Activated effector memory CD4-positive, alpha-beta T cell treated with Interleukin-2 at 50 U/mL for 16 hours (primary cell): ENCODE measurements at places on chromosomes 5 and 9.

DNA sequence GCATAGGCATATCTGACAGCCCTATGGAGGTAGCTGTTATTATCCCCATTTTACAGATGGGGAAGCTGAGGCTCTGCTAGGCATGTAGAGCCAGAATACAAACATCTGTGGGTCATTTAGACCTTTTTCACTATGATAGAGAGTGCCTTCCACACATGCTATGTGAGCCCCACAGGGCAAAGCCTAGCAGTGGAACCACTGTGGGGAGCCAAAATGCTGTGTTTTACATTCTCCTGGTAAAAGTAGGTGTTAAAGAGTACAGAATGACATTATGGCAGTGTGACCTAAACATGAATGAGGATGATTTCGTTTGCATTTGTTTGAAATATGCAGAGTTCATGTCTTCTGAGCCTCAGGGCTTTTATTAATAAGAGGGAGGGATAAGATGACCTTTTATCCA lies 265.2 kb downstream of the MAST4 start:
- DNase-seq = no peak

- DNase-seq = no peak
Measured at GRCh38 chr9:112328545-112328944, 4.9 kb downstream of the PTBP3 start.

DNA sequence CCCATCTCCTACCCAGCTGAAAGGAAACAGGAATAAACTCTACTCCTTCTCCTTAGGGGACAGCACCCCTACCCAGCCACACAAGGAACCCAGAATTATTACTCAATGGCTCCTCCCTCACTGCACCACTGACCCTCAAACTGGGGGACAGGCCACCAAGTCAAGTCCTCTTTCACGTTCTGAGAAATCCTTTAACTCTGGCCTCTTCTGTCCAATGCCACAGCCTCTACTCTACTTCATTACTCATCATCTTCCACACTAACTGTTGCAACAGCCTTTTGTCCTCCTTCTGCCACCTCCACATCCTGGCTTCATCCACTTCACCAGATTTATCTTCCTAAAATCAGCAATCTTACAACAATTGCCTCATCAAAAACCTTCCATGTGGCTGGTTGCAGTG lies 6.8 kb downstream of the TTC39B start:
- no peak for DNase-seq

GRCh38 chr9:79447762-79448161 lies 124.0 kb upstream of the TLE4 start:
- no peak for DNase-seq

GRCh38 chr9:68704814-68705530 lies at the start of gene PIP5K1B:
Gene PIP5K1B, plus strand, starts transcription at chr9:68705240. Its CDS starts 117,375 bp downstream, at chr9:68822615.
- no peak for DNase-seq

DNA sequence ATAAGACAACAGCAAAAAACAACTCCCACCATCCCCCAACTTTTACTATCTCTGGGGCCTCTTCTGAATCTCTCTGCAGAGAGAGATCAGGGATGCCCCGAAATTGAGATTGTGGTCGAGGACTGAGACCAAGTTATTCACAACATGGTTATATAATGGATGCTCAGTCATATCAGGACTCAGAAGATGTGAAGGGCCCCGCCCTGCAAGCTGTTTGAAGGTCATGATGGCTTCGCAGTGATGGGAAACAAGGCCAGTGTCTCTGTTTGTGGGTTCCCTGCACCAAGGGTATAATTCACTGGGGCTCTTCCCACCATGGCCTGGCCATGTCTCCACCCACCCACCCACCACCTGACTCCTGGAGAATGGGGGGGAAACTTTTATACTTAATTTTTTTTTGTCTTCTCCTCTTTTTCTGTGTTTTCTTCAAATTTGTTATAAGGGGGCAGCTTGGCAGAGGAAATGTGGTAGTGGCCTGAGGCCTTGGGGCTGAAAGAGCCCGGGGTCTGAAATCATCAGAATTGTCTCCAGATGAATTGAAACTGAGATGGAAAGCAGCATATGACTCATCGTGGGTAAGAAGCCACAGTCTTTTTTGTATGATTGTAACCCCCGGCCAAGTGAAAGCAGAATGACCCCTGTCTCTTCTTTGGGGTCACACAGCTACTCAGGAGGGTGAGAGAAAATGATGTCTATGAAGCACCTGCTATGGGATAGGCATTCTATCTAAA lies 15.0 kb upstream of the TEX48 start:
- DNase-seq = peak; percentile 35

GRCh38 chr9:125867751-125868415 lies 120.7 kb downstream of the PBX3 start:
- no peak for DNase-seq

- no peak for DNase-seq
Measured at GRCh38 chr5:179230061-179230461, 115.2 kb downstream of the ADAMTS2 start.

- no peak for DNase-seq
Measured at GRCh38 chr9:71944754-71945375, 33.4 kb downstream of the C9orf85 start.

DNA sequence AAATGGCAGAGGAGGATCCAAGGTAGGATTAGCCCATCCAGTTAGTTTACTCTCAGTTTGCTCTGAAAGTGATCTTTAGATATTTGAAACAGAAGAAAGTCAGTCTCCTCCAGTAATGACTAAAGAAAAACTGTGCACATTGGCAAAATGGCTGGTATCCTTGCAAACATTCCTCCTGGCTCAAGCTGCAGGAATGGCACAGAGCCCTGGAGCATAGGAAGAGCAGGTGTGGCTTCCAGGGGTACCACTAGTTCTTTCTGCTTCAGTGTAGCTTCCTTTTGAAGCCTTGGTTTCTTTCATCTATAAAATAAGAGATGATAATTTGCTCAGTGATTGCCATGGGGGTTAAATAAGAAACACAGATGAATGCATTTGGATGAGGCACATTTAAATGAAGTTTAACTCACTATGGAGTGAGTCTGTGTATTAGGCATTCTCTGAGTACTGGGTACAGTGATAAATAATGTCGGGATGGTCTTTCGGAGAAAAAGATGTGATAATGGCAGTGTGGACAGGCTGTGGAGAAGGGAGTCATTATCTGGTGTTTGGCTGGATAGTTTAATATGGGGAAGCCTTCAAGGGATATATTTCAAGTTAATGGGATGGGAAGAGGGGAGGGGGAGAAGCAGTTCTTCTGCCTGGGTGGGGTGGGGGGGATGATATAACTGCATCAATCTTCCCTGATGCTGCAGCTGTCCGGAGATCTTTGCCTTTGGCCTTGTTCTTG lies 217.3 kb upstream of the KLF4 start:
- DNase-seq = no peak

DNA sequence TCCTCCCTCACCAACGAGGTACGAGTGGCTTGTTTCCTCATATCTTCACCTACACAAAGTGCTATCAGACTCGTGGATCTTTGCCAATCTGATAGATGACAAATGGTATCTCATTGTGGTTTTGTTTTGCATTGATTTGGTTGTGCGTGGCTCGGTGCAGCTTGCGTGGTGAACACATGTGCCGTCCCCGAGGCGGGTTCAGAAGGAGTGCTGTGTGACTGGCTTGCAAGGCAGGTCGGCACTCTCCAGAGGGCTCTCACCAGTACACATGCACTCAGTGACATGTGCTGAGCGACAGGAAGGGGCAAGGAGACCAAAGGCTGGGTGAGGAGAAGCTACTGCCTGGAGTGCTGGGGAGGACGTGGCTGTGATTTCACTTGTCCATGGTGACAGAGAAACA lies 95.3 kb upstream of the PITX1 start:
- DNase-seq = no peak

- no peak for DNase-seq
Measured at GRCh38 chr5:169590602-169591001, 7.0 kb downstream of the SPDL1 start.

GRCh38 chr5:15796096-15796495 lies 296.1 kb downstream of the FBXL7 start:
- DNase-seq = no peak

DNA sequence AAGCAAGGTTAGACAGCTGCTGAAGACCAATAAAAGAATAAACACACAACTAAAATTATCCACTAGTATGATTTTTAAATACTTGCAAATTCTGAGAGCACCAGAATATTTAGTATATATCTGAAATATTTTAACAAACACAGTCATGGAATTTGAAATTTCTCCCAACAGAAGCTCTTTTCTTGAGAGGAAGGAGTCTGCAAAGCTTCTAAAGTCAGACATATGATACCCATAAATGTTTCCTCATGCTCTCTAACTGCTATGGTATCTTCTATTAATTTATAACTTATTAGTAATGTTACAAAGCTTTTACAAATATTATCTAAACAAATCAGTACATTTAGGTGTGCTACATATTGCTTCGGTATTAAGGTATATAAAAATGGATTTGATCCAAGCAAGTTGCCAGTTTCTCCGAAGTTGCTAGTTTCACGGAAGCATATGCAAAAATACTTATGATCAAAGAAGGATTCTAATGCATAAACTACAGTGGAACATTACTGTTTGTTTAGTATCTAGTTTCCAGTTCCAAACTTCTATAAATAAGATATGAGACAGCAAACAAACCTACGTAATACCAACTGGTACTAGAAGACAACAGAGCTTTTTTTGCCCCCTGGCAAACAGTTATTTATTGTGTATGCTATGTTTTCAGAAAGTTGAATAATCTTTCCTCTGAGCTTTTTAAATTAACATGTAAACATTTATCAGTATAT lies 22.0 kb downstream of the FNIP1 start:
- DNase-seq = no peak

DNA sequence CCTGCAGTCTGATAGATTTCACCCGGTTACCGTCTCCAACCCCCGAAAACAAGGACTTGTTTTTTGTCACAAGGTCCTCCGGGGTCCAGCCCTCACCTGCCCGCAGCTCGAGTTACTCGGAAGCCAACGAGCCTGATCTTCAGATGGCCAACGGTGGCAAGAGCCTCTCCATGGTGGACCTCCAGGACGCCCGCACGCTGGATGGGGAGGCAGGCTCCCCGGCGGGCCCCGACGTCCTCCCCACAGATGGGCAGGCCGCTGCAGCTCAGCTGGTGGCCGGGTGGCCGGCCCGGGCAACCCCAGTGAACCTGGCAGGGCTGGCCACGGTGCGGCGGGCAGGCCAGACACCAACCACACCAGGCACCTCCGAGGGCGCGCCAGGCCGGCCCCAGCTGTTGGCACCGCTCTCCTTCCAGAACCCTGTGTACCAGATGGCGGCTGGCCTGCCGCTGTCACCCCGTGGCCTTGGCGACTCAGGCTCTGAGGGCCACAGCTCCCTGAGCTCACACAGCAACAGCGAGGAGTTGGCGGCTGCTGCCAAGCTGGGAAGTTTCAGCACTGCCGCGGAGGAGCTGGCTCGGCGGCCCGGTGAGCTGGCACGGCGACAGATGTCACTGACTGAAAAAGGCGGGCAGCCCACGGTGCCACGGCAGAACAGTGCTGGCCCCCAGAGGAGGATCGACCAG lies 121.3 kb downstream of the DAB2IP start:
- no peak for DNase-seq

GRCh38 chr5:74367241-74367733 lies 273.2 kb downstream of the ENC1 start:
- DNase-seq = no peak

- DNase-seq = no peak
Measured at GRCh38 chr5:7096294-7096693, 299.6 kb upstream of the ADCY2 start.

GRCh38 chr9:121169094-121169601 lies 32.5 kb downstream of the RAB14 start:
- DNase-seq = no peak

GRCh38 chr5:39638813-39639212 lies 214.0 kb upstream of the DAB2 start:
- no peak for DNase-seq

GRCh38 chr5:142343531-142343930 lies 18.7 kb upstream of the SPRY4 start:
- DNase-seq = no peak

GRCh38 chr5:79107020-79107796 lies 4.4 kb upstream of the BHMT start:
- no peak for DNase-seq

DNA sequence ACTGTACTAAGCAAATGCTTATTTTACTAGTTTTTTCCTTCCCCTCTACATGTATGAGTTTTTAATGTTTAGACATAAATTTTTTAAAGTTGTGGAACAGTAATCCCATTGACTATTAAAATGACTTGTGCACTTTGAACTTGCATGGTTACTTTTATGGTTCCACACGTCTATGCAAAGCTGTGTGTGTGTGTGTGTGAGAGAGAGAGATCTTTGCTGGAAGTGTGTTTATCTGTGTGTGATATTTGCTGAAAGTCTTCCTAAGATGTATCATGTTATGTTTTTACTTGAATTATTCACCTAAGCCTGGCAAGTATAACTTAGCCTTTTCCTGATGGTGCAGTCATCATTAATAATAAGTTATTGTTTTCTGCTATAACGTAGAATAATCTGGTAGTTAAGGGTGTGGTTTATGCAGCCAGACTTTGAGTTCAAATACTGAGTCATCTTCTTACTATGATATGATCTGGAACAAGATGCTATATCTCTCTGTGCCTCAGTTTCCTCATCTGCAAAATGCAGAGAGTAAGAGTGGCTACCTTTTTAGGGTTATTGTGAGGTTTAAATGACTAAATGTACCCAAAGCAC lies 138.6 kb downstream of the SMARCA2 start:
- DNase-seq = no peak

- no peak for DNase-seq
Measured at GRCh38 chr5:79318935-79319614, 83.1 kb downstream of the JMY start.

DNA sequence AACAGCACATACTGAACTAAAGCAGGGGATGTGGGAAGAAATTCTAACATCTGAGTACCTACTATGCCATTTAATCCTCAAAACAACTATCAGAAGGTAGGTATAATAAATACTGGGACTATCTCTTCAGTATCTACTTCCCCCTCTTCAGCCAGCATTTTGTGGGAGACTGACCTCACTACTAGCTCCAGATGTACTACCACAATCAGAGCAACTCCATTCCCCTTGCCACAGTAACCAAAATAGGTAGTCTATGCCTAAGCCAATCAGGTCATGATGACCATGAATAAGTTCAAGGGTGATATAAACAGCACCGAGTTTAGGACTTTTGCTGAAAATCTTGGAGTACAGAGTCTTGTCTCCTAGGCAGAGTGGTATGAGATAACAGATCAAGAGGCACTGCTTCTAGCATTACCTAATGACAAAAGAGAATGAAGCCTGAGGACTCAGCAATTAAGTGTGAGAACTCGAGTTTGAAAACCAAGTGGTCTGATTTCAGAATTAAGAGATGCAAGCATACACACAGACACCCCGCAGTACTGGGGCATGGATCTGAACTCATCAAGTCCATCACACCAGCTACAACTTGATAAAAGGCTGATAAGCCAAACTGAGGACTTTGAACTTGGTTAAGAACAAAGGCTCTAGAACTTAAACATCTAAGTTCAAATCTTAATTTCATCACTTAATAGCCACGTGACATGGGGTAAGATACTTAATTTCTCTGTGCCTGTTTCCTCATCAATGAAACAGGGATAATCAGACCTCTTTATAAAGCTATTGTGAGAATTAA lies 9.7 kb downstream of the FNIP1 start:
- no peak for DNase-seq

GRCh38 chr9:23933348-23933747 lies 107.3 kb upstream of the ELAVL2 start:
- DNase-seq = no peak

- no peak for DNase-seq
Measured at GRCh38 chr9:134951994-134952393, 34.3 kb upstream of the FCN1 start.
